ENCODE measurements at places on chromosomes 5 and 9. TPM values are rescaled to one million over a fixed set of nuclear protein-coding genes. Genes with fewer than 3 reads are reported as not detected.

The LCN12 gene
- not detected for total RNA-seq

The SNAPC4 gene
- 6.3 TPM for total RNA-seq

The LPAR1 gene
- 42.6 TPM for total RNA-seq

The IFNB1 gene
- total RNA-seq, result not detected

The ANKRD31 gene
- 0.13 TPM for total RNA-seq

The SAPCD2 gene
- 0.42 TPM for total RNA-seq
